ENCODE measurements at places on chromosomes 3 and 15. TPM values are rescaled to one million over a fixed set of nuclear protein-coding genes. Genes with fewer than 3 reads are reported as not detected.

Gene SLC12A1
- not detected for total RNA-seq

Gene ANKRD34C
- total RNA-seq: not detected

Gene MKRN3
- 0.42 TPM for total RNA-seq

Gene ALDH1L1
- total RNA-seq: 39.9 TPM

Gene TTC21A
- 2.3 TPM for total RNA-seq

Gene C3orf20
- 0.11 TPM for total RNA-seq

Gene NIPA2
- 41.3 TPM for total RNA-seq

Gene CIDEC
- total RNA-seq: 1.2 TPM

DNA sequence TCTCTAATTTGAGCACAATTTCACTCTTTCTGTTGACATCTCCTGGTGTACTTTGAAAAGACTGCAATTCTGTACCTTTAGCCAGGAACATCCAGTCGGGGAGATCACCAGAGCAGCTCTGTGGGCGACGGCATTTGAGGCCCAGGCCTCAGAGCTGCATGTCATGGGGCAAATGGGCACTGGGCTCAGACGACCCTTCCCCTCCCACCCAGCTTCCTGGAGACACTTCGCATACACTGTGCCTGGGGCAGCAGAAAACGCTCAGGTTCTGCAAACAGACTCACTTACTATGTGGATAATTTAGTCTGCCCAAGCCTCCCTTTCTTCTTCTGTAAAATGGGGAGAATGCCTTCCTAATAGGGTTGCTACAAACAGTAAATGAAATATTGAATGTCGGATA lies 96.9 kb downstream of the HMG20A start:
- no peaks in the 10 kb centered on the region for H3K36me3 ChIP-seq
- H3K27me3 ChIP-seq: no peaks in the 10 kb centered on the region
- H3K4me3 ChIP-seq: no peak overlapping the region
- no peaks in the 10 kb centered on the region for H3K4me1 ChIP-seq

DNA sequence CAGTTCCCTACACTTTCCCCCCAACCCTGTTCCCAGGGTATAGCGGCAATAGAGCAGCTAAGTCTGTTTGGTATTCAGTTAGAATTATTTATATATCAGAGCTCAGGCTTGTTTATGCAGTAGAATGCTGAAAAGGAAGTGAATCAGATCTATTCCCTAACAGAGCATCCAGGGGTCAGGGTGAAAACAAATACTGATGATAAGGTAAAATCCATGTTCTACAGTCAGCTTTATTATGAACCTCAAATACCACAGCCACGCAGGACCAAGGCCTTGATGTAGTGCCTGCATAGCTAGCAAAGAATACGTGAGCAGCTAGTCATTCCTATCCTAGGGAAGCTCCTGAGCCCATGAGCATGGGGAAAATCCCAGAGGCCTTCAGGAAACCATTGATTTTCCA lies 229.7 kb upstream of the ICE2 start:
- no peak overlapping the region for H3K4me3 ChIP-seq
- H3K27ac ChIP-seq: no peak overlapping the region
- H3K4me1 ChIP-seq: peaks cover 15% of the 10 kb centered on the region
- H3K27me3 ChIP-seq: no peaks in the 10 kb centered on the region
- H3K36me3 ChIP-seq: no peaks in the 10 kb centered on the region

DNA sequence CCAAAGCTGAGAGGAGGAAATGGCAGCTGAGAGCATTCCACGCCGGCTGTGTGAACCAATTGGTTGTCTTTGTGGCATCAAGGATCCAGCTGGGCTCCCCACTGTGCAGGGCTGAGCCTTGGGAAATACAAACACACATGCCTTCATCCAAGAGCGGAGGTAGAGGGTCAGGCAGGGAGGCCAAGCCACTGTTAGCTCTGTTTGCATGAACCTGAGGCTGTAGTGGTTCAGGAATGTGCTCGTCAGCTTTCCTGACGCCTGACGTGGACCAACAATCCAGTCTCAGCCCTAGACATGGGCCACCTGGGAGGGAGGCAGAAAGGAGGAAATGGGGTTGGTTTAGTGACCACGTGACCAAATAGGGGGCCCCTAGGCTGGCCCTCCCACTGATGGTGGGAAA lies 276.9 kb downstream of the TLE3 start:
- H3K4me1 ChIP-seq: no peaks in the 10 kb centered on the region
- DNase-seq: no peak
- H3K4me3 ChIP-seq: no peak overlapping the region
- peaks cover 4% of the 10 kb centered on the region for H3K27me3 ChIP-seq
- no peak overlapping the region for H3K27ac ChIP-seq
- H3K36me3 ChIP-seq: no peaks in the 10 kb centered on the region

- no peak overlapping the region for H3K27ac ChIP-seq
- no peaks in the 10 kb centered on the region for H3K4me1 ChIP-seq
- H3K27me3 ChIP-seq: no peaks in the 10 kb centered on the region
- no peaks in the 10 kb centered on the region for H3K36me3 ChIP-seq
- H3K4me3 ChIP-seq: no peak overlapping the region
These were observed 204.1 kb downstream of the CADM2 start for GRCh38 chr3:85162905-85163304.

DNA sequence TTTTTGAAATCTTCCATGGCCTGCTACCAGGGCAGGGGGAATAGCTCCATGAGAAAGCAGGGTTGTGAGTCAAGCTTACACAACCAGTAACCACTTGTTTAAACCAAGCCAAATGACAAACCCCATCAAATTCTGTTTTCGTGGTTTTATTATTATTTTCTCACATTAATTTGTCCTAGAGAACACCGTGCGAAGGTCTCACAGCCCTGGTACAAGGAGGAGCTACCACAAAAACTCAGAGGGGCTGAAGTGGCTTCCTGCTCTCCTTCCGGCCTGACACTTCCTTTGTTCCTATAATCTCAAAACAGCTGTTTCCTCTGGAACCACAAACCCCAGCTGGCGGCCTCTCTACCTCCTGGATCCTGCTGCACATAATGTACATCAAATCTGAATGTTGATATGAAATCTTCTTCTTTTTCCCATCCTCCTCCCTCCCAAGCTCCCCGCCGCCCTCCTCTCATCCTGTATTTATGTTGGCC lies 375.9 kb downstream of the MCTP2 start:
- H3K4me1 ChIP-seq: no peaks in the 10 kb centered on the region
- no peaks in the 10 kb centered on the region for H3K36me3 ChIP-seq
- H3K27ac ChIP-seq: no peak overlapping the region
- no peak overlapping the region for H3K4me3 ChIP-seq
- DNase-seq: peak; percentile 93

- H3K4me1 ChIP-seq: peaks cover 41% of the 10 kb centered on the region
- H3K4me3 ChIP-seq: no peak overlapping the region
- no peak for DNase-seq
These were observed 47.8 kb downstream of the THBS1 start for GRCh38 chr15:39628546-39629257.

GRCh38 chr3:129039271-129040038 lies 21.1 kb upstream of the GP9 start:
- peaks cover 4% of the 10 kb centered on the region for H3K4me1 ChIP-seq
- H3K27me3 ChIP-seq: no peaks in the 10 kb centered on the region
- no peak overlapping the region for H3K4me3 ChIP-seq
- H3K27ac ChIP-seq: no peak overlapping the region
- H3K36me3 ChIP-seq: no peaks in the 10 kb centered on the region

DNA sequence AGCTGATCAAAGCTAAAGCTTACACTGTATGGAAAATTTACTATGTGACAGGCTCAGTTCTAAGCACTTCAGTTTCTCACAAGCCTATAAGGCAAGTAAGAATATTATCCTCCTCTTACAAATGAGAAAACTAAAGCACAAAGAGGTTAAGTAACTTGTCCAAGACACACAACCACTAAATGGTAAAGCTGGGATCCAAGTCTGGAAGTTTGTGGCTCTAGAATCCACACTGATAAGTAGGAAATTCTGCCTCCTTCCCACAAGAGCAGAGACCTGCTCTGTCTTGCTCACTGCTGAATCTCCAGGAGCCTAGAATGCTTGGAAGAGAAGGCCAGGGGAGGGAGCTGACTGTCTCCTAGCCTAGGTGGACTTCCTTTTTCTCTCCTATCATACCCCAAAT lies 60.6 kb downstream of the MAGI1 start:
- no peak overlapping the region for H3K27ac ChIP-seq
- H3K27me3 ChIP-seq: no peaks in the 10 kb centered on the region
- peaks cover 11% of the 10 kb centered on the region for H3K4me1 ChIP-seq

DNA sequence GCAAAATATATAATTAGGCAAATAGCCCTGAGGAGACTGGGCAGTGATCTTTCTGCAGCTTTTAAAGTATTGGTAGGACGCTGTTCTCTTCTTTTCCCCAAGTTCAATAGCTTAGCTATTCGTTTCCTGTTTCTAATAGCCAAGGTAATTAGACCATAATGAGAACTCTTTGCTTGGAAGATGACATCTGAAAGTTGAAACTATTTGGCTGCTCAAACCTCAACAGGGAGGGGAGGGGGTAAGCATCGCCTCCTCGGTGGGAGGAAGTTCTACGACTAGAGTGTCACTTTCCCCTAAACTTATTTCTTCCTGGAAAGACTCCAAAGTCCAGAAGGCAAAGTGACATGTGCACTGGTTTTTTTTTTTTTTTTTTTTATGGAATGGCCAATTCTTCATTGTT lies 22.8 kb upstream of the ALDH1A3 start:
- H3K4me1 ChIP-seq: no peaks in the 10 kb centered on the region
- H3K4me3 ChIP-seq: no peak overlapping the region

DNA sequence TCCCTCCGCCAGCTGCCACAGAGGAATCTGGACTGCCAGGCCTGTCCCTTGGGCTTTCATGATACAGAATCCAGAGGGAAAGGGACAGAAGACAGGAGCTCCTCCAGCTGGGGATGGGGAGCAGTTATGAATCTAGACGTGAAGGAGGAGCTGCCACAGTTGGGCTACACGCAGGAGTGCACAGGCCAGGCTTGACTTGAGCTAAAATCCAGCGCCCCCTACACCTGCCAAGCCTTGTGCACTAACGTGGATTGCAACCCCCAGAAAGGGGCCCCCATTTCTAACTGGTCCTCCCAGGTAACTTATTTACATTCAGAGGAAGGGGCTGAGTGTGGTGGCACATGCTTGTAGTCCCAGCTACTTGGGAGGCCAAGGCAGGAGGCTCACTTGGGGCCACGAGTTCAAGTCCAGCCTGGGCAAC lies 14.3 kb downstream of the KLHL6 start:
- H3K27ac ChIP-seq: no peak overlapping the region
- no peak overlapping the region for H3K4me3 ChIP-seq
- no peaks in the 10 kb centered on the region for H3K36me3 ChIP-seq

DNA sequence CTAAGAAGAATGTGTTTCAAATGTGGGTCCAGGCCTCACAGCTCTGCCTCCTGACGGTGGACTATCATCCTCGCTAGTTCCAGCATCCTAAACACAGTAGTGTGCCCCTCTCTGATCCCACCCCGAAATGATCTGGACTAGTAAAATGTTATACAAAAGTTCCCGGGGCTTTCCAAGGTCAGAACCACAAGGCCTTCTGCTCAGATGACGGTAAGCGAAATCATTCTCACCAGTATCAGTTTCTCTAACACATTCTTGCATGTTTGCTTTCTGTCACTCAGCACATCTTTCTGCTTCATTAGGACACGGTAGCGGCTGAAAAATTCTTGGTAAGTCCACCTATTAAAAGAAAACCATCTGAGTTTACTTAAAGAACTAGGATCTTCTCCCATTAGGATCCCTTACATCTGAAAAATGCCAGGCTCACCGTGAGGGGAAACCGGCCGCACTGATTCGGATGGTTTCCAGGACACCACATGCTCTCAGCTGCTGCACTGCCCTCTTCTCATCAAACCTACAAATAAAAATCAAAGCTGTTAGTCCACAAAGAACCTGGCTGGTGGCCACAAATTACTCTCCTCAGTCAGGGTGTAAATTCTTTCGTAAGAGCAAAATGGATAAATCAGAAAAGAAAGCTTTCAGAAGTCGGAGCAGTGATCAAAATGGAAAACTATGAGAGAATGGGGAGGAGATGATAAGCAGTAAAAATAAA lies 83.9 kb upstream of the MYO5C start:
- DNase-seq: no peak
- no peaks in the 10 kb centered on the region for H3K4me1 ChIP-seq
- H3K36me3 ChIP-seq: peaks cover 94% of the 10 kb centered on the region
- H3K4me3 ChIP-seq: no peak overlapping the region
- H3K27me3 ChIP-seq: no peaks in the 10 kb centered on the region

- no peaks in the 10 kb centered on the region for H3K27me3 ChIP-seq
- no peak for DNase-seq
- no peaks in the 10 kb centered on the region for H3K4me1 ChIP-seq
- H3K4me3 ChIP-seq: no peak overlapping the region
- H3K36me3 ChIP-seq: peaks cover 5% of the 10 kb centered on the region
- no peak overlapping the region for H3K27ac ChIP-seq
These were observed 59.0 kb downstream of the CHCHD6 start for GRCh38 chr3:126763035-126763434.

DNA sequence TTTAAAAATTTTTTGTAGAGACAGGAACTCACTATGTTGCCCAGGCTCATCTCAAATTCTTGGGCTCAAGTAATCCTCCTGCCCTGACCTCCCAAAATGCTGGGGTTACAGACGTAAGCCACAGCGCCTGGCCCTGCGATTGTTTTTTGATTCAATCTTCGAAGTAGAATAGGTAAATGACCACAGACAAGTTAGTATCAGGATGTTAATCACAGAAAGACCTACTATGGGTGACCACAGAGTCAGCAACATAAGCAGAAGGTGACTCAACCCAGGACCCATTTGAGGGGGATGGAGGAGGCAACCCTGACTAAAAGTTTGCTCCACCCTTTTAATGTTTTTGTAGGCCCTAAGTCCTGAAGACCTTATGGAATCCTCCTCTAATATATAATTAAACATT lies 10.0 kb upstream of the USP3 start:
- peak; percentile 29 for DNase-seq
- no peak overlapping the region for H3K4me3 ChIP-seq
- no peaks in the 10 kb centered on the region for H3K27me3 ChIP-seq
- H3K36me3 ChIP-seq: no peaks in the 10 kb centered on the region
- H3K27ac ChIP-seq: no peak overlapping the region

DNA sequence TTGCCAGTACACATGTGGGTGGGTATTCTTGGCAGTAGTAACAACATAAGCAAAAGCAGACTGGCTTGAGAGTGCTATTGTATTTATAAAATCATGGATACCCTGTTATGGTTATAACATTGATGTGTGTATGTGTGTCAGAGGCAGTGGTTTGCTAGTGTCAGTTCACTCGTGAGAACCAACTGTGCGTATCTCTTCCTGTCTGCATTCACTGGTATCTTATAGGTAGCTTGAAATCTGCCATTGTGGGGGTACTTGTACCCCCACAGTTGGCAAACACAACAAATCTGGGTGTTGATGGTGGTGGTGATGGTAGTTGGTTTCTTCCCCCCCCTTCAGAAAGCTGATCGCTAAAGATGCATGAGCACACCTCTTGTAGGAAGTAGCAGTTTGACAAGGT lies 355.8 kb upstream of the SATB1 start:
- no peak for DNase-seq
- H3K36me3 ChIP-seq: no peaks in the 10 kb centered on the region
- H3K4me3 ChIP-seq: no peak overlapping the region
- H3K4me1 ChIP-seq: no peaks in the 10 kb centered on the region

DNA sequence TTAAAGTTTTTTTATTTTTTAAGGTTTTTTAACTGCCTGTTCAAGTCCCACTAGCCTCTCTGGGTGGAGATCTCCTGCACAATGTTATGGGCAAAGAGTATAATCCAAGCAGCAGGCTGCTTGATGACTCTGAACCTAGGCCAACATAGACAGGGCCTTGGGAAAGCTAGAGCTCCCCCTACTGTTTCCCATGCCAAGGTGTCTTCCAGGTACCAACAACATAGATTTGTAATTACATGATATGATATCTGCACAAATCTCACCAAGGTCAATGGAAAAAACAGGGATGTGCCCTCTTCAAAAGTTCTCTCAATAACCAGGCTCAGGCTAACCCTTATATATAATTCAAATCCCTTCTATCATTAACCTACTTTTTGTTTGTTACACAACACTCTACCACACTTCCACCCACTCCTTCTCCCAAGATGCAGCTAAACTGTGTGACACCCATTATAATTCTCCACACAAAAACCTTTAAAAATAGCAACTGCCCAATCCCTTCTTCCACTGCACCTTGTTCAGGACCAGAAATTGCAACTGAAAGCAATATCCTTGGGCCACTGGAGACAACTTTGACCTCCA lies 43.8 kb downstream of the RBM15B start:
- H3K27me3 ChIP-seq: no peaks in the 10 kb centered on the region
- H3K4me1 ChIP-seq: no peaks in the 10 kb centered on the region
- H3K36me3 ChIP-seq: peaks cover 80% of the 10 kb centered on the region
